ENCODE measurements at places on chromosomes 7 and 10. TPM values are rescaled to one million over a fixed set of nuclear protein-coding genes. Genes with fewer than 3 reads are reported as not detected.

The PIK3CG gene
- not detected for total RNA-seq

The C10orf105 gene
- total RNA-seq: not detected

The OR6B1 gene
- not detected for total RNA-seq

The GPRIN2 gene
- 24.9 TPM for total RNA-seq

The LIPJ gene
- total RNA-seq: not detected

The LDB3 gene
- total RNA-seq: 0.04 TPM

The PIP gene
- not detected for total RNA-seq

The ASB10 gene
- not detected for total RNA-seq

The CRYGN gene
- total RNA-seq: not detected

The COX15 gene
- total RNA-seq: 35.3 TPM

The TMEM60 gene
- total RNA-seq: 25.8 TPM

The SFR1 gene
- 20.6 TPM for total RNA-seq

The LRRN3 gene
- not detected for total RNA-seq

The OPN1SW gene
- not detected for total RNA-seq

The TRIM73 gene
- total RNA-seq: 3.1 TPM

The LRRC18 gene
- total RNA-seq: not detected

The PRDX3 gene
- 353 TPM for total RNA-seq

The PTF1A gene
- total RNA-seq: not detected

The EIF5AL1 gene
- total RNA-seq: 2.3 TPM

The TACC2 gene
- total RNA-seq: 91.1 TPM

The ATG9B gene
- total RNA-seq: 0.14 TPM

The PAX4 gene
- not detected for total RNA-seq

The CHN2 gene
- total RNA-seq: not detected

The FHIP2A gene
- 10.1 TPM for total RNA-seq

The TRDMT1 gene
- total RNA-seq: 2.8 TPM

The SND1 gene
- total RNA-seq: 111 TPM

The MYOF gene
- total RNA-seq: 227 TPM

The PNLIPRP1 gene
- not detected for total RNA-seq

The TMEM213 gene
- not detected for total RNA-seq

The GLI3 gene
- 0.34 TPM for total RNA-seq

The PLAU gene
- total RNA-seq: 163 TPM

The TAS2R41 gene
- total RNA-seq: not detected

The WNT2 gene
- total RNA-seq: not detected

The ERCC6 gene
- 6.3 TPM for total RNA-seq

The OR2A42 gene
- total RNA-seq: not detected

The HABP2 gene
- total RNA-seq: 0.13 TPM

The HMX3 gene
- total RNA-seq: not detected

The GDF10 gene
- total RNA-seq: 0.11 TPM

The ANKRD61 gene
- total RNA-seq: 0.50 TPM

The TRPV5 gene
- not detected for total RNA-seq

The ACTL6B gene
- not detected for total RNA-seq

The GOLGA7B gene
- total RNA-seq: 4.9 TPM

The SNCG gene
- 6.6 TPM for total RNA-seq

The TSPAN12 gene
- total RNA-seq: 0.49 TPM

The HIPK2 gene
- total RNA-seq: 18.2 TPM

The KCNH2 gene
- 0.51 TPM for total RNA-seq

The CXCL12 gene
- total RNA-seq: 0.19 TPM

The ZNF467 gene
- total RNA-seq: 1.2 TPM

Data from A549 treated with DMSO at 1 μM for 4 hours (cell line).